ENCODE measurements at places on chromosomes 6 and 20.

- DNase-seq = no peak
Measured at GRCh38 chr20:4962241-4962855, 39.0 kb downstream of the SLC23A2 start.

DNA sequence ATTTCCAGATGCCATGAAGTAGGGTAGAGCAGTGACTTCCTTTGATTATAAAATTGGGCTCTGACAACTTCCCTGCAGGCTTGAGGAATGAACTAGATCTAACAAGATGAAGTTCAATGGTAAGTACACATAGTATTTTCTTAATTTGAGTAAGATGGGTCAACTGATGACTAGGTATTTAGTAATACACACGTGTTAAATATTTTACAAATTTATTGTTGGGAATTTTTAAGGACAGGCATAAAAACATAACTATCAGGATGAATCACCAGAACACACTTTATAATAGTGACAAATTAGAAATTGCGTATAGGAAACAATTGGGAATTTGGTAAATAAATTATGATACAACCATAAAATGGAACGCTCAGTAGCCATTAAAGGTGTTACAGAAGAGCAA lies 762.4 kb upstream of the SLC35B3 start:
- no peak for DNase-seq

DNA sequence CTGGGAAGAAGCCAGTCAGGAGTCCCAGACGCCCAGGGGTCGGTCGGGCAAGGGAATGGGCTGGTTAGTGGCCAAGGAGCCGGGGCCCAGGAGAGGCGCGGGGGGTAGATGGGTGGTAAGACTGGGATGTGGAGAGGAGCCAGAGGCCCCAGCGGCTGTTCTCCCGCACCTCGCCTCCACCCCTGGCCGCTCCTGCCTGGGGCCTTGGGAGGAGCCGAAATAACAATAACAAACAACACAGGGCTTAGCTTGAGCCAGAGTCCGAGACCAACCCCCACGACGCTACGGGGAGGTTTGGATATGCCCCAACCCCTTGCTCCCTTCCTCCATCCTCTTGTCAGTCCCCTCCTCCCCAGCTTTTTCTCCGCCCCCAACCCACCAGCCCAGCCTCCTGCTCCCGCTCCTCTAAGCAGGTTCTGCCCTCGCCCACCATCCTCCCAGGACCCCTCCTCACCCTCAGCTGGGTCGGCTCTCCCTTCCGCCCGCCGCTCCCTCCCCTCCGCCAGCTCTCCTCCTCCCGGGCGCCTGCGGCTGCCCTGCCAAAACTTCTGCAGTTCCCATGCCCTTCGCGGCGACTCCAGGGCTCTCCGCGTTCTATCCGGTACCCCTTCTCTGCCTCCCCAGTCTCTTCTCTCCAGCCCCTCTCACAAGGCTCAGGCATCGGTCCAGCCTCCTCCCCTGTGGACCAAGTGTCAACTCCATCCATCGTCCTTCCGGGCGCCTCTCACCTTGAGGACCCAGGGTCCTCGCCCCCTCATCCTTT lies 1.1 kb downstream of the RNF39 start:
- DNase-seq = no peak

- no peak for DNase-seq
Measured at GRCh38 chr6:168048724-168049025, 30.3 kb downstream of the FRMD1 start.

GRCh38 chr6:170110201-170111140 lies 180.4 kb downstream of the DLL1 start:
- no peak for DNase-seq

- DNase-seq = no peak
Measured at GRCh38 chr6:38034274-38034914, 214.9 kb downstream of the ZFAND3 start.

DNA sequence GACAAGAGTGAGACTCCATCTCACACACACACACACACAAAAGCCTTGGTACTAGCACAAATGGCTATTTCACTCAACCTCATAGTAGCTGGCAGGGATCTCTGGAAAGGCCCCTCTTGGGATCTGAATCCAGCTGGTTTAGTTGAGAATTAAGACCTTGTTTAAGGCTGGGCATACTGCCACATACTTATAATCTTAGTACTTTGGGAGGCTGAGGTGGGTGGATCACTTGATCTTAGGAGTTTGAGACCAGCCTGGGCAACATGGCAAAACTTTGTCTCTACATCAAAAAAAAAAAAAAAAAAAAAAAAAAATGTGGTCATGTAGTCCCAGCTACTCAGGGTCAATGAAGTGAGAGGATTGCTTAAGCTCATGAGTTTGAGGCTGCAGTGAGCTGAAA lies 628.3 kb downstream of the MMUT start:
- no peak for DNase-seq

DNA sequence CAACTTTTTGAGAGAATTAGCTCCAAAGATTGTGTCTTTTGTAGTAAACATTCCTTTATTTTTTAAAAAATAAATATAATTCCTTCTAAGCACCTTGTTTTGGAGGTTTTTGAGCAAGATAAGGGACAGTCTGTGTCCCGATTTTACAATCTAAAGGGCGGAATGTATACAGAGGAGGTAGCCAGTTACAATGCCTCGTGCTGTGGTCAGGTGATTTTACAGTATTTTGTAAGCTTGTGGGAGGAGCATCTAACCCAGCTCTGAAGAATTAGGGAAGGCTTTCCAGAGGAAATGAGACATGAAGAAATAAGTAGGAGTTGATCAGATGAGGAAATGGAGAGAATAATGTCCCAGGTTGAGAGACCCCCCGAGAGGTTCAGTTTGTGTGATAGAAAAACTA lies 1.3 kb downstream of the HINT3 start:
- no peak for DNase-seq

DNA sequence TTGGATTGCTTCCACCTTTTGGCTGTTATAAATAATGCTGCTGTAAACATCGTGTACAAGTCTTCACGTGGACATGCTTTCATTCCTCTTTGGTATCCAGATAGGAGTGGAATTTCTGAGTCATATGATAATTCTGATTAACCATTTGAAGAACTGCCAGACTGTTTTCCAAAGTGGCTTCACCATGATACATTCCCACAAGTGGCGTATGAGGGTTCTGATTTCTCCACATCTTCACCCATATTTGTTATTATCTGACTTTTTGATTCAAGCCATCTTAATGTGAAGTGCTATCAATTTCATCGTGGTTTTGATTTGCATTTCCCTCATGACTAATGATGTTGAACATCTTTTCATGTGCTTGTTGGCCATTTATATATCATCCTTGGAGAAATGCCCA lies 2.9 kb upstream of the SNRPB start:
- DNase-seq = no peak

GRCh38 chr20:32483351-32484224 lies 101.5 kb downstream of the NOL4L start:
- DNase-seq = peak; percentile 85

DNA sequence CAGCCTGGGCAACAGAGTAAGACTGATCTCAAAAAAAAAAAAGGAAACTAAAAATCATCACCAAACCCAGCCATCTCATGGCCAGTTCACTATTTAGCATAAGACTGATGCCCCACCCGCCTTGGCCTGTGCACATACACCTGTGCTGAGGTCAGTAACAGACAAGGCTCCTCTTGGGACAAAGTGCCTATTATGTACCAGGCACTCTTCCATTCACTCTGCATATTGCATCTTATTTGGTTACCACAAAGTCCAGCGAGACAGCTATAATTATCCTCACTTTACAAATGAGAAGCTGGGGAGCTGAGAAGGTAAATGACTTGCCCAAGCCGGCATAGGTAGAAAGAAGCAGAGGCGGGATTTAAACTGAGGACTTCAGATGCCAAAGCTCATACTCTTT lies 3.8 kb downstream of the PTPRT start:
- DNase-seq = no peak

DNA sequence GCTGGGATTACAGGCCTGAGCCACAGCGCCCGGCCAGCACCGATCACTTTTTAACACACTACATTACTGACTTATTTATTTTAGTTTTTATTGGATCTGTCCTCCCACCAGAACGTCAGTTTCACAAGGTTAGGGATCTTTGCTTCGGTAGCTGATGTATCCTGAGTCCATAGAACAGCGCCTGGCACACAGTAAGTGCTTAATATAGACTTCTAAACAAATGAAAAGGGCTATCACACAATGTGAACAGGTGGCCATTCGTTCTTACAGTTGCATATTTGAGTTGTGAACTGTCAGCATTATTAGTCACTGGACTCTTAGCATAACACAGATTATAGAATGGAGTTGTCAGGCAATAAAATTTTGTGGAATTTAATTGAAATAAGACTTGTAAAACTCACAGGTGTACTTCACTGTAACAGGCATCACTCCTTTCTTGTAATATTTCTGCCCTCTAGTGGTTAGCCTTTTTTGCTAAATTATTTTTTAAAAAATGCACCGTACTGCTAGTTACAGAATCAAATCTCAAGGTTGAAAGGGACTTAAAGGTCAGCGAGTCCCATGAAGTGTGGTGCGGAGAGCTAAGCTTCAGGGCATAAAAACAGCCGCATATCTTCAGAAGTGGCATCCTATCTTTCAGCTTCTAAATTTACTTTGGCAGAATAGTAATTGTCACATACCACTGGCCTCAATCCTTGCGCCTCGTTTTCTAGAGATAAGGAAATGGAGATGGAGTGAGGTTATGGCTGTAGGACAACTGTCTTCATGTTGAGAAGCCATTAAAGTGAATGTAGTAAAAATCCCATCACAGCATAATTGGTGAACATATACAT lies 3.4 kb upstream of the TBC1D7 start:
- DNase-seq = peak; percentile 6

DNA sequence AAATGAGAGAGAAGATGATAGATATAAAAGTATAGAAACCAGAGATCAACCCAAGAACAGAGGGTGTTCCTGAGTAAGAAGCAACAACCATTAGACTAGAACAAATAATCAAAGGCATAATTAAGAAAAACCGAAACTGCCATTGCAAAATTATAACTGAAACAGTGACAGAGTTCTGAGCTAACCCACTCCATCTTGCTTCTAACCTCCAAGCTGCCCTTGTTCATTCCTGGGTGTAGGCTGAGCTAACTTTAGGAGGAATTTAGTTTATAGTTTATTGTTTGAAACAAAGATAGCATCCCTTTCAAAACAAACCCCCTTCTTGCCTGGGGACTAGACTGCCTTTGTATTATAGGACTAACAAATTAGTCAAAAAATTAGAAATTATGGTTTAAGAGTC lies 56.1 kb upstream of the PRND start:
- no peak for DNase-seq

DNA sequence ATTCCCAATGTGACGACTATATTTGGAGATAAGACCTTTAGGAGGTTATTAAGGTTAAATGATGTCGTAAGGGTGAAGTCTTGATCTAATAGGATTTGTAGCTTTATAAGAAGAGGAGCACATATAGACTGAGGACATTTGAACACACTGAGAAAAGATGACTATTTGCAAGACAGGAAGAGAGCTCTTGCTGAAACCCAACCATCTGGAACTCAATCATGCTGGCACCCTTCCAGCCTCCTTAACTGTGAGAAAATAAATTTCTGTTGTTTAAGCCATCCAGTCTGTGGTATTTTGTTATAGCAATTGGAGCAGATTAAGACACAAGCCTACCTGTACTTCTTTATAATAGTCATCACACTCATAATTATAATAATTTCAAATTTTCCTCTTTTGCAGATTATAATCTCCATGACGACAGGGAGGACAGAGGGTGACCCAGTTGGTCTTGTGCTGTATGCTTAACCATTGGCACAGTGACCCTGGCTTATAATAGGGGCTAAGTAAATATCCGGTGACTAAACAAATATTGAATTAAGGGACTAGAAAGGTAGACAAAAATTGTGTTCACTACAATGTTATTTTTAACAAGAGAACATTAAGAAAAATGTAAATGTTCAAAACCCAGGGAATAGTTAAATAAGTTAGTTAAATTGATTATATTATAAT lies 206.4 kb upstream of the HDDC2 start:
- peak; percentile 72 for DNase-seq

DNA sequence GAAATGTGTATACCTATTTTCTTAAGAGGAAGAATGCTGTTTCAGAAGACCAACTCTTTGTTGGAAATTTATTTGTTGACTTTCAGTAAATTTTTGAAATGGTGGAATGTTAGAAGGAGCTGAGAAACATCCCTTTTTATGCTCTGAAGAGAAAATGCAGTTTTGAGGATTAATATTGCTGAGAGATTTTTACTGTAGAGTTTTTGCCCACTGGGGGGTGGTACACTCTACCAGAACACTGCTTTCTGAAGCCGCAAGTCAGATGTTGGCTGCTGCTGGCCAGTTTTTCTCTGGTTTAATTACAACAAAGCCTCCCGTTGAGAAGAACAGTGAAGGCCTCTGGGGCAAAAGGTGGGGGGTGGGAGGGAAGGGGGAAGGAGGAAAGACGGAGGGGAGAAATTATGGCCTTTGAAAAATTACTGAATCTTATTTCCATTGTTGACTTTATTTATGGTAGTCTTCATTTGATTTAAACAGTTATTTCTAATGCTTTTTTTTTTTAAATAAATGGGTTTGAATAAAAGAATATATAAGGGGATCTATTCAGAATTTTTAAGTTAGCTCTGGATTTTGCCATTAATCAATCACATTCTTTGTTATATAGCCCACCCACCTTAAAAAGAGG lies 3.0 kb downstream of the FLRT3 start:
- no peak for DNase-seq

GRCh38 chr6:25743868-25744267 lies 10.7 kb upstream of the SLC17A4 start:
- DNase-seq = no peak

GRCh38 chr20:59988141-59988540 lies 29.9 kb downstream of the CDH26 start:
- DNase-seq = peak; percentile 39

DNA sequence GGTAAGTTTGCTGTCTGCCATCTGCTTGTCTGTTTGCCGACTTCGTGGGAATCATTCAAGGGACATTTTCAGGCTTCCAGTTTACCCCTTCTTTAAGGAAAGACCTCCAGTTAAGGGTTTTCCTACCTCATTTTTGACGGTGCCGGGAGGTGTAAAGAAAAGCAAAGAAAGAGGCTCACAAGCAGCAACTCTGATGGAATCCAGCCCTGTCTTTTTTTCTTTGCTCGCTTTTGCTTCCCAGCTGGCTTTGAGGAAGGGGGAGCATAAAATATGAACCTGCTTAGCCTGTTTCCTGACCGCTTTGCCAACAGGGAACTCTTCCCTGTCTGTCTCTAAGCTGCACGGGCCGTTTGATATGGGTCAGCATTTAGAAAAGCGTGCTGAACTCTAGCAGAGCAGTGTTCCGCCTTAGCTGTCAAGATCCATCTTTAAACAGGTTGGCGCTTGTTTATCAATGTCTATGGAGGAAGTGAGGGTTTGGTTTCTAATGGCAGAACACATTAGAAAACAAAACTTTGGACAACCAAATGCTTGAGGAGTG lies 13.8 kb downstream of the SYTL3 start:
- DNase-seq = peak; percentile 25

DNA sequence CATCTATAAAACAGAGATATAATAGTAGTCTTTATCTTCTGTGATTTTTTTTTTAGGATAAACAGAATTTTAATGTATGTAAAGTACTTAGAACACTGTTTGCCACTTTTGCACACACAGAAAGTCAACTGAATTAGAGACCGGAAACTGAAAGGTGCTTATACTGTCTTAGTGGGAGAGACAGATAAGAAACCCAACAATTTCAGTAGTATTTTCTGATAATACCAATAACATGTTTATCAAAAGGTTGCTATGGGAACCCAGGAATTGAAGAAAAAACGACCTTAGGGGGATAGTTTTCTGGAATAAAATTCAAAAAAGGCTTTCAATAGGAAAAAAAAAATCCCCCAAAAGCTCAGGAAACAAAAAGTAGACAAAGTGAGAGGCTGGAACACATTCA lies 138.6 kb downstream of the BCKDHB start:
- no peak for DNase-seq

- no peak for DNase-seq
Measured at GRCh38 chr6:163717106-163717764, 302.7 kb downstream of the QKI start.
